NCI-H524 (cell line): ENCODE measurements at places on chromosomes 6 and 20.
A peak's percentile ranks its signal among the peaks of the same experiment; 100 is the strongest.

DNA sequence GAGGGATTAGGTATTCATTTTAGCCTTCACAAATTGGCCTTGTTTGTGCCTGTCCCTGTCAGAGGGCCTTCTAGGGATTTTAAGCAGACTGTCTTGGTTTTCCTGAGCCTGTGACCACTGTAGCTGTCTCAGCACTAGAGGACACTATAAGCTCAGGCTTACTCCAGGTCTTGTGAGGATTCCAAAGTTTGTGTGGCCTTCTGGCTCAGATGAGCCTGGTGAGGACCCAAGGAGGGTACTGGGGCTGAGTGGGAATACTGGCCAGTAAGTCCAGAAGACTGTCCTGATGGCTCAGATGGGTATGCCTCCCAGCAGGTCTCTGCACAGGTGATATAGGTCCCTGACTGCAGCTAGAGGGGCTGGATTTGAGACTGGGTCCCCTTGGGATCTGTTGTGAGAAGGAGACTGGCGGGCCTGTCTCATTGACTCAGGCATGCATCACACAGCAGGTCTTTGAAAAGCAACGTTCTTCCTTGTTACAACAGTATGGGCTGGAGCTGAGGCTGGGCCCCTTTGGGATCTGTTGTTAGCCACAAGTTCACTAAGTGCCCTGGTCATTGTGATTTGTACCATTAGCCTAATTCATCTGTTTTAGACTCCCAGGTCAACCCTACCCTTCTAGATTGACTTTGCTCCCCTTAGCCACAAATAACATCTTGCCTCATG lies 26.3 kb upstream of the TFB1M start:
- peak; percentile 6 for DNase-seq

GRCh38 chr6:133683606-133684005 lies 205.3 kb upstream of the TCF21 start:
- no peak for DNase-seq

DNA sequence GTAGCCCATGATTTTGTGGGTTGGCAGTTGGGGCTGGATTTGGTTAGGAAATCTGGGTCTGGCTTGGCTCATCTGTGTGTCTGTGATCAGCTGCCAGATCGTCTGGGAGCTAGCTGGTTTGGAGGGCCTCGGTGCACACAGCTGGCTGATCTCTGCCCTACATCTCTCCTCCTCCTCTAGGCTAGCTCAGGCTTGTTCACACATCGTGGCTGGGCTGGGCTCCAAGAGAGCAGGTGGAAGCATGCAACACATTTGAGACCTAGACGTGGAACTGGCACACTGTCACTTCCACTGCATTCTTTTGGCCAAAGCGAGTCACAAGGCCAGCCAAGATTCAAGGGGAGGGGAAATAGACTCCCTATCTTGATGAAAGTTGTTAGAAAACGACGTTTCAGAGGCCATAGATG lies 15.9 kb downstream of the NDUFAF5 start:
- peak; percentile 73 for DNase-seq

DNA sequence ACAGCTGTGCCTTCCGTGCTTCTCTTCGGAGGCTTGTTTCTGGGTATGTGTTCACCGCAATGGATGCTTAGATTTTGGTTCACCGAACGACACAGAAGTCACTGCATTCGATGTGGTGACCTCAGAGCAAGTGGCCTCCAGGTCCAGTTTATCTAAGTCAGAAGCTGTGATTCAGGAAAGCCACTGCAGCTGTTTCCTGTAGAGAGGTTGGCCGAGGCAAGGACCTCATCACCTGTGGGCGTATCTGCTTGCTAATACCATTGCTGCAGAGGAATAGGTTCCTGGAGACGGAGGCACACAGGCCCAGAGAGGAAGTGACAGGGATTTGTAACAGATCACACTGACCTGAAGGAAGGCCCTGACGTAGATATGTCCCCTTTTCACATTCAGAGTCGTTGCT lies 82.7 kb downstream of the FARS2 start:
- no peak for DNase-seq

GRCh38 chr6:30171677-30172471 lies 8.5 kb downstream of the TRIM15 start:
- DNase-seq: peak; percentile 72
